AG04449 (cell line): ENCODE measurements at places on chromosomes 3 and 15.

DNA sequence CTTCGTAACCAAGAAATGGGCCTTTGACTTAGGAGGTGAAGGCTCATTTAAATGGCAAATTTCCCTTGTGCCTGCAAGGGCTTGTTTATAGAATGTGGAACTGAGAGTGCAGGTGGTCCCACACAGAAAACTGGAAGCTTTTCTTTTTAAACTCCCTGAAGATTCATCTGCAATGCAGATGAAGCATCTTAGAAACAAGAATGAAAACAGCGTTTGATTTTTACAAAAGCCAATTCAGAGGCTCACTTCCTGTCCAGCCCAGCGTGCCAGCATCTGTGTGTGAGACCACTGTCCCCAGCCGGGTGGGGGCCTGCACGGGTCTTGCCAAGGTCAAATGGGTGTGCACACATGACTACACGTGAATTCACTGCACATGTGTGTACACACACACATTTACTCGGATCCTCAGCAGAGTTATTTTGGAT is 94.7 kb downstream of the LINGO1 start:
- DNase-seq = no peak

DNA sequence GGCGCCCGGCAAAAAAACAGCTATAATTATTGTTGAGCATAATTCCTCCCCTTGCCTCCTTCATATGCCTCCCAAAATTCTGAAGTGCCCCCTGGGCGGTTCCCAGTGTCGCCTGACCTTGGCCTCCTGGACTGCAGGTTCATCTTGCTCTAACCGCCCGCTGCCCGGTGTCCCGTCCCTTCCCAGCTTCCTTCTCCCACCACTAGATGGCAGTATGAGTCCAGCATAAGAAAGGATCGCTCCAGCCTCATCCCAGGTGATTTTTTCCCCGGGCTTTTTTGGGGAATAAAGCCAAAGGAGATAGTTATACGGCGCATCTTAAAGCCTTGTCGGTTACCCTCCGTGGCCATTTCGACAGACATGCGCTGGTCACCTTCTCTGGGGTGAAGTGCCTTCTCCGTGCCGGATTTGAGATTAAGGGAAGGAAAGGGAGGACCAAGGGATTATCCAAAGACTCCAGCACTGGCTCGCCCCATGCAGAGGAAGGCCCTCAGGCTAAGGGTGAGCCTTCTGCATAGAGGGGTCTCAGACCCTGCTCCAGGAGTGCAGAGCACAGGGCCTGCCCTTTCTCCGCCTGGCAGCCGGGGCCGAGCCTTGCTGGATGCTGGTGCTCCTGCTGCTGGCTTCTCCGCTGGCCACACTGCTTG is 45.8 kb upstream of the TRA2B start:
- no peak for DNase-seq

- DNase-seq = no peak
Measured at GRCh38 chr15:92899948-92900730, at the start of gene CHD2. TSS of gene CHD2 (plus strand) at chr15:92900324. CDS start at chr15:92901238, 914 bp downstream.

DNA sequence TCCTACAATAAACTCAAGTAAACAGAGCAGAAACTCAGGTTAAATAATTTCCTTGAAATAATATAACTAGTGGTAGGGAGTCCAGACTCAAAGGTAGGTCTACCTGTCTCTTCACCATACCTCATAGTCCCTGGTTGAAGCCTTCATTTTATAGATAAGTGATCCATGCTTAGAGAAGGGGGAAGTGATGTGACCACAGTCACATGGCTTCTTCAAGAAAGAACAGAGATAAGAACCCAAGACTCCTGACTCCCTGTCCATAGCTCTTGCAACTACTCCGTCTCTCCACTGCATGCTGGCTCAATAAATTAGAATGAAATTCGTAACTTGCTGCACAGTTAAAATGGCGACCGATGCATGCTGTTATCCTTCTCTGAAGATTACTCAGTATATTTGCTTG is 11.0 kb upstream of the C15orf61 start:
- no peak for DNase-seq

DNA sequence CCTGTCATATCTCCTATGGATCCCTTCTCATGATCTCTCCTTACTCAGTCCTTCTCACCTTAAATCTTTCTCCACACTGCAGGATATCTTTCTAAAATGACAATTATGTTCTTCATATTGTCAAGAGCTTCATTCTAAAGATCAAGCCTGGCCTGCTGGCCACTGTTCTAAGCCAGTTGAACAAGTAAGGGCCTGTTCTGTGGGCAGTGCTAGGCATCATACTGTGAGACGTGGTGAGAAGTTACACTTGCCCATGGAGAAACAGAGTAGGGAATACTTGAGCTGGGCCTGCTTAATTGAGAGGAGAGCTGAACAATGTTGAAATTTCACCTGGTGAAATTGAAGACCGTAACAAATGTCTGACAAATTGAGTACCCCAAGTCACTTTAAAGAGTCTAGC is 184.1 kb upstream of the RASGRP1 start:
- no peak for DNase-seq

GRCh38 chr3:196189566-196190347 is 21.4 kb downstream of the ZDHHC19 start:
- DNase-seq = no peak

GRCh38 chr15:41160639-41161315 is 44.7 kb upstream of the INO80 start:
- no peak for DNase-seq

DNA sequence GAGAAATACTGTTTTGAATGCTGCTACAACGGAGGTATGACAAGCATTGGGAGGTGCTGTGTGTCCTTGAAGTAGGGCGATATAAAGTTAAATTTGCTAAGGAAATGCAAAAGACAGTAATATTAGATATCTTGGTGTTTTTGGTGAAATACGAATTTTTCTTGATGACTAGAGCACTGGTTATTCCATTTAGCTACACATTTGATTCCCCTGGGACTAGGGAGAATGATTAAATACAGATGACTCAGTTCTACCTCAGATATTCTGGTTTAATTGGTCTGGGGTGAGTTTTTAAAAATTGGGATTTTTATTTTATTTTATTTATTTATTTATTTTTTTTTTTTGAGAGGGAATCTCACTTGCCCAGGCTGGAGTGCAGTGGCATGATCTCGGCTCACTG is 18.7 kb upstream of the GADL1 start:
- DNase-seq = no peak

DNA sequence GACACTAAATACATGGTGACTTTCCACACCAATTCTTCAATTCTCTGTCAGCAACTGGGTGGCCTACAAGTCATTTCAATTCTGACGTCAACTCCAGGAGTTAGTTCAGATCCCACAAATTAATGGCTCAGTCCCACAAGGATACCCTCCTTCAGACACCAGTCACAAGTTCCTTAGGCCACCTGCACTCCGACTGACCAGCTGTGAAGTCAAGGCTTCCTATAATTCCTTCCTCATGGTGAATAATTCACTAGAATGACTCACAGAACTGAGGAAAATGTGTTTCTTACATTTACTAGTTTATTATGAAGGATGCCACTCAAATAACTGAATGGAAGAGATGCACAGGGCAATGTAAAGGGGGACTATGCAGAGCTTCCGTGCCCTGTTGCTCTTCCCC is 6.3 kb upstream of the PIAS1 start:
- DNase-seq = no peak

GRCh38 chr15:51044037-51044727 is 50.5 kb downstream of the TNFAIP8L3 start:
- no peak for DNase-seq

- no peak for DNase-seq
Measured at GRCh38 chr15:50168783-50169411, 13.1 kb upstream of the SLC27A2 start.

DNA sequence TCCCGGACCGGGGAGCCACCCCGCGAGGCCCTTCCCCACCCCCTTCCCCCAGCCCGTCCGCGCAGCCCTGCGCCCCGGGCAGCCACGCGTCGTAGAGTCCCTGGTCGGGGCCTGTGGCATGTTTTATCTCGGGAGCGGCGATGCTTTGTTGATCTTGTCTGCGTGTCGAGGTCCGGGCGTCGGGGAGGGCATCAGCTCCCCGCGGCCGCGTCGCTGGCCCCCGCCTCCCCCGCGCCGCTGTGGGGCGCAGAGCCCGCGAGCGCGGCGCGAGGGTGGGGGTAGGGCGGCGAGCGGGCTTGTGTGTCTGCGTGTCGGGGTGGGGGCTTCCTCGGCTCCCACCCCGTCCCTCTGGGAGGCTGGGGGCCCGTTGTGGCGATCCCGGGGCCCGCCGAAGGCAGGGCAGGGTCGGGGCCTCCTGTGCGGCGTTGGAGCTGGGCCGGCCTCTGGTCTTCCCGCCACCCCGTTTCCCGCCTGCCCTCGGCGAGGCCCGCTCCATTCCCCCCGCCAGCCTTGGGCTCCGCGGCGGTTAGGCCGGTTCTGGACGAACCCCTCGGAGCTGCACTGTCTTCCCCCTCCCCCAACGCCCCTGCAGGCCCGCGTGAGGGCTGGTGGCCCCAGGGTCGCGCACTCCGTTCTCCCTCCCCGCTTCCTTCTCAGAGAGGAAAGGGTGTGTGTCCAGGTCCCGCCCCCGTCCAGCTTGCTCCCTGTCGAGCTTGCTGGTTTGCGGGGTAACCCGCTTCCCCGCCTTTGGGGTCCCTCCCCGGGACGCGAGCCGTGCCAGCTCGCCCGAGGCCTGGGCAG is 695 bp downstream of the GMPS start:
- DNase-seq = no peak

- no peak for DNase-seq
Measured at GRCh38 chr3:63303238-63303637, 25.1 kb downstream of the SYNPR start.

GRCh38 chr15:80850941-80851451 is 71.8 kb downstream of the CEMIP start:
- DNase-seq = no peak

DNA sequence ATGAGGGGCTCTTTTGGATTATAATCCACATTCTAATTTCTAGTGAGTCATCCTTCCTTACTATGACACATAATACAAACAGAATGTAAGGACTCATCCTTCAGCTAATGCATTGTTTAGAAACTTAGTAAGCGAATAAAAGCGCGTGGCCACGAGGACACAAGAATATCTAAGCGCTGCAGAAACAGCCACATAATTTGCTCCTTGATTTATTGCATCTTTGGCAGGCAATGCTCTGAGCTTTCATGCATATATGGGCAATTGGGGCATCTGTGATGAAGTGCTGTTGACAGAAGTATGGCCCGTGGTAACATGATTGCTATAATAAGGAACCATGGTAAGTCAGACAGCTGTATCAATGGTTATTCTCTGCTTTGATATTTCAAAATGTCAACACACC is 191.3 kb upstream of the ZNF385D start:
- peak; percentile 74 for DNase-seq
